ENCODE measurements at places on chromosomes 11 and 22.

- DNase-seq: no peak
Observed at GRCh38 chr11:16603890-16604793, 134.3 kb upstream of the C11orf58 start.

DNA sequence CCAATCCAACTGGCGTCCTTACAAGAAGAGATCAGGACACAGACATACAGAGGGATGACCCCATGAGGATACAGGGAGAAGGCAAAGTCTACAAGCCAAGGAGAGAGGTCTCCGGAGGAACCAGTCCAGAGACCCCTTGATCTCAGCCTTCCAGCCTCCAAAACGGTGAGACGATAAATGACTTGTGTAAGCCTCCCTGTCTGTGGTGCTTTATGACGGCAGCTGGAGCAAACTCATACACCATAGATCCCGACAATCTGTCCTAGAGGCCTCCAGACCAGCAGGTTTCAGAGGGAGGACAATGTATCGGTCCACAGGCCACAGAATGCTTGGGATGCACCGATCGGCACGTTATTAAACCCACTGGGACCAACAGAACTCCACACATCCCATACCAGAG lies 383.3 kb downstream of the SHANK2 start:
- DNase-seq: no peak

- no peak for DNase-seq
Observed at GRCh38 chr22:43550024-43550620, 138.3 kb downstream of the MPPED1 start.

DNA sequence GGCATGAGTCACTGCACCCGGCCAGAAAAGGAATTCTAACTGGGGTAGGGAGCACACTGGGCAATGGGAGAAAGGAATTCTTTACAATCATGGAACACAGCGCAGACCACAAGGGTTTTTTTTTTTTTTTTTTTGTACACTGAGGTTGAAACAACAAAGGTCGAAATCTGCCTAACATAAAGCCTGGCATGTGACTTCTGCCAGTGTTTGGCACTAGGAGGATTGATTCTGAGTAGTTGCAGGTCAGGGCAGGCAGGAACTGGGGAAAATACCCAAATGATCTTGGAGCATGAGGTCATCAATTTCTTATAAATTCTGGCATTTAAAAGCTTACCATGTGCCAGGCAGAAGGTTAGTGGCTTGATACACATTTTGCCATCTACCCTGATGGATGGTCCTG lies 202.0 kb upstream of the SNX19 start:
- DNase-seq: no peak

- no peak for DNase-seq
Observed at GRCh38 chr11:47964546-47964945, 15.8 kb upstream of the PTPRJ start.

- DNase-seq: no peak
Observed at GRCh38 chr11:117107701-117108590, 9.7 kb upstream of the SIK3 start.

GRCh38 chr11:57301711-57302423 lies 22.9 kb downstream of the TNKS1BP1 start:
- no peak for DNase-seq

DNA sequence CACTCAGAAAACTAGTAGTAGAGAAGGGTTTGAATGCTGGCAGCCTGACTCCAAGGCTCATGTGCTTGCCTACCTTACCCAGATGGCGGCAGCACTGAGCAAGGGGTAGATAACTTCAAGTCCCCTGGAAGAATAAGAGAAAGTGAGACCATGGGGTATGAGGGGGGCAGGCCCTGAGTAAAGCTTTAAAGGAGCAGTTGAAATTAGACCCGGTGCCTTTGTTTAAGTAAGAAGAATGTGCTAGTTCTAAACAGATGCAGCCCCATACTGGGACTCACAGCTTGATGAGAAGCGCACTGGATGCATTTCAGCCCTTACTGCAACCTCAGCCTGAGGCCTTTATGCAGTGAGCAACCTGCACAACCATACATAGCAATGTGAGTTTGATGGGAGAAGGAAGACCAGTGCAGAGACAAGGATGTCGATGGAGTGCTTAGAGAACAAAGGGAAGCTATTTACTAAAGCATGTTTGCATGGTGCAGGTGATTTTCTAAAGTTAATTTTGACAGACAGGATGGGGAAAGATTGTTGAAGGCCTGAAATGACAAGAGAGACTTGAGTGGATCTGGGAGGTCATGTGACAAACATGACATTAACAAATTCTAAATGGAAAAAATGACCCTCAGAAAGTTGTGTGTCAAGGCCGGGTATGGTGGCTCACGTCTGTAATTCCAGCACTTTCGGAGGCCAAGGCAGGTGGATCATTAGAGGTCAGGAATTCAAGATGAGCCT lies 27.1 kb upstream of the TMA7B start:
- no peak for DNase-seq

- peak; percentile 50 for DNase-seq
Observed at GRCh38 chr22:50729391-50730012, 8.5 kb upstream of the ACR start.

- DNase-seq: no peak
Observed at GRCh38 chr22:28630177-28630574, 49.5 kb downstream of the TTC28 start.

DNA sequence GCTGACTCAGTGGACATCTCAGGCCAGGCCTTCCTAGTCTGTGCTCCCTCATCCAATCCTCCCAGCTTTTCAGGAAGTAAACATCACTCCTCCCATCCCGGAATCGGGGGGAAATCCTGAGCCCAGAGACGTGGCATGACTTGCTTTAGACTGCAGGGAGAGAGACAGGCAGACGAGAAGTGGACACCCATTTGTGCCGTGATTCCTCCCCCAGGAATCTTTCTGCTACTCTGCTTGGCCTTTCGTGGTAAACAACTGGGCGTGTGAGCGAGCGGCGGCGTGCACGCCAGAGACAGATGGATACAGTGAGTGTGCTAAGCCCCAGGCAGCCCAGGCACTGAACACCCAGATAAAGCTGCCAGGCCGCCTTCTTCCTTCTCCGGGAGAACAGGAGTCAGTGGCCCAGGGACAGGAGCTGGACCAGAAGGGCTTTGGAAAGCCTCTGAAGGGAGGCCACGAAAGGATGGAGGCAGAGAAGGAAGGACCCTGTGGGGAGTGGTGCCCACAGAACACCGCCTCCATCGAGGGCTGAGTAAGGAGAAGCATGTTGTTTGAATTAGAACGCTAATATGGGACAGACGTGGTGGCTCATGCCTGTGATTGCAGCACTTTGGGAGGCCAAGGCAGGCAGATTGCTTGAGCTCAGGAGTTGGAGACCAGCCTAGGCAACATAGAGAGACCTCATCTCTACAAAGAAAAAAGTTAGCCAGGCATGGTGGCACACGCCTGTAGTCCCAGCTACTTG lies 53.0 kb upstream of the PRR5 start:
- no peak for DNase-seq

DNA sequence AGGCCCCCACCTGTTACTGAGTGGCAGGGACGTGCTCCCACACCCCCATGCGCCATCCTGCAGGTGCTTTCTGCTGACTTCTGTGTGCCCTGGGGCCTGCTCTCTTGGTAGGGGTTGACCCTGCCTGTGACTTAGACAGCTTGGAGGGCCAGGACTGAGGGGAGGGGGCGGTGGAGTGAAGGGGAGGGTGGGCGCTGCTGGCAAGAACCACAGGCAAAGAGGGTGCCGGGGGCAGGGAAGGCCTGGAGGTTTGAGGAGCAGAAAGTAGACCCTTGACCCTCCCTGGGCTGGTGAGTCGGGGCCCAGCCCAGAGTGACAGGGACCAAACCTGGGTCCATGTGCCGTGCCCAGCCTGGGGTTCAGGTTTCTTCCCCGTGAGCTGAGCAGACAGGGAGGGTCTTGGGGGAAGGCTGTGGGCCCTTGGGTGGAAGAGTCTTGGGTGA lies 17.8 kb downstream of the KCNQ1 start:
- DNase-seq: no peak

DNA sequence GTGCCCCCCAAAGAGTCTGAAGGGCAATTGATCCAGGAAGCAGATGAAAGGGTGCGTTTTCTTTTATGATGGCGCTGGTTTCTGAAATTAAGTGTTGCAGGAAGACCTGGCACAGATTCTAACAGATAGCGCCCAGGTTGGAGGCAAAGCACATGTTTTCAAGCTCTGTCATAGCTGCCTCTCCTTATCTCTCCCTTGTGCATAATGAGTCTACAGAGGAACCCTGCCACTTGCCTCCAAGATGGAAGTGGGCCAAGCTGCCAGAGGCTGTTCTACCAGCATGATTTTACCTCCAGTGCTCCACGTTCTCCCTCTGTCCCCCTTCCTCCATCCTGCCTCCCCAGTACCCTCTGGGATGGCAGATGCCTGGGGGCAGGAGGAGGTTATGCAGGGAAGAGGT lies 30.0 kb upstream of the TLCD5 start:
- no peak for DNase-seq

GRCh38 chr11:86140334-86140990 lies 71.6 kb upstream of the PICALM start:
- DNase-seq: no peak

- no peak for DNase-seq
Observed at GRCh38 chr11:114482114-114482513, 42.8 kb downstream of the REXO2 start.

DNA sequence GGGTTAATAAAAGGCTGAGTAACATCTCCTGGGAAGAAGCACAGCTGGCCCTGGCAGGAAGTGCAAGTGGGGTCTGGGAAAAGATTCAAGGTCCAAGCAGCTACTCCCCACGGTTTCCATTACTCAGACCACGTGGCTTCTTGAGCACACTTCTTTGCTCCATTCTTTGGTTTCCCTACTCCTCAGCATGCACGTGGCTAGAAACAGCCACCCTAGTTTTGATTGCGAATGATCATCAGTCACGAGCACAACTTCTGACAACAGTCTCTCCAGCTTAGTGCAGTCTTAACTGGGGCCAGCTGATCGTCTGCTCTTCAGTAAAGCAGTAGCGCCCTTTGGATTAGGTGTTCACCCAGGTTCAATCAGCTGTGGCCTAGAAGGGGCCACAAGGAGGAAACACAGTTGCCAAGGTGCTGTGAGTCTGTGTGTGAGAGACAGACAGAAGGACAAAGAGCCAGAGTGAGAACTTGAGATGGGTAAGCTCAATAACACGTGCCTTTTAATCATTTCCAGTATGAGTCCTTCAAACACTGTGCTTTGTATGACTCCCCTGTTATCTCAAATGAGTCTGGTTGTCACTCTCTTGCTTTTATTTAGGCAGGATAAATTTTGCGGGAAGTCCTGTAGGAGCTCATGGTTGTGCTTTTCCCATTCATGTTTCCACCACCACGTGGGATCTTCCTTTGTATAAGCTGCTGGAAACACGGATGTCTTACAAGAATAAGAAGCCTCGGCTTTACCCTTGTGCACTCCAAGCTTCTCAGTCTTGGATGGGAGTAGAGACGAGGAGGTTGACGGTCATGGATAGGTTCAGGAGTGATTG lies 901 bp upstream of the PARVA start:
- DNase-seq: no peak

DNA sequence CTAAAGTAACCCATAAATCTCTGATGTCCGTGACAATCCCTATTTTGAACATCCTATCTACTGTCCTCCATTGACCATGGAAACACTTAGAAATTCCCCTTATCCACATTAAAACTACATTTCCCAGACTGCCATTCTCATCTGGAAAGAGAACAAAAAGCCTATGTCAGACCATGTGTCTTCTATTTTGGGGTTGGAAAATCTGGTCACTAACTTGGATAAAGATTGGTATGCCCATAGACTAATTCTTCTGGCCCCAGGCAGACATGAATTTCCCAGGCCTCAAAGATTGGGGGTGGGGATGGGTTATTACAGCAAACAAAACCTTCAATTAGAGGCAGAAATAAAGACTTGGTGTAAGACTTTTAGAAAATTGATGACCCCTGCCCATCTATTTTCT lies 30.9 kb upstream of the CREB3L1 start:
- DNase-seq: no peak

DNA sequence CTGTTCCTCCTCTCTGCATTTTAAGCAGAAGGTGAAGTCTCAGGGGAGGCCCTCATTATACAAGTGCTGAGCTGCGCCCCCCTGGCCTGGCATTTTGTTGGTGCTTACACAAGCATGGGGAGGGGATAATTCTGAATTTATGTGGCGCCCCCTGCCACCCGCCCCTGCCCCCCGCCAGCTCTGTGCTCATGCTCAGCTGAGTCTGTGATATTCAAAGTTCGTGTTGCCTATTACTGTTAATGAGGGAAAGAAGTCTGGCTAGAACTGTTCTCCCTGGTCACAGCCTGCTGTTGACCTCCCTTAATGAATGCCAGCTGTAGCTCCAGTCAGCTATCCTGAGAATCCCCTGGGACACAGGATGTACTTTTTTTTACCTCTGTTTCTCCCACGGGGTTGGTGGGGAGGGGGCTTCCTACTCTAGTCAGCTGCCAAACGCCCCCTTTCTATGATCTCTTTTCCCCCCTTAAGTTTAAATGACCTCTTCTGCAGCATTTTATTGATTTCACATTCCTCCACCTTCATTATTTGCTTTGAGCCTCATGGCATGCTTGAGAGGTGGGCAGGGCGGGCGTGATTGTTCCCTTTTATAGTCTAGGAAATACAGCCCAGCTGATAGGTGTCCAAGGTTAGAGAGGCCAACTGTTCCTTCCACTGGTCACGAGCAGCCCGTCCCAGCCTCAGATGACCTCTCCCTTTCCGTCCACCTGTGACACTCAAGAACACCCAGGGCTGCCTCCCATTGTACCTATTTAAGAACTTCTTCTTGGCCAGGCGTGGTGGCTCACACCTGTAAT lies 12.2 kb downstream of the USP2 start:
- DNase-seq: no peak

DNA sequence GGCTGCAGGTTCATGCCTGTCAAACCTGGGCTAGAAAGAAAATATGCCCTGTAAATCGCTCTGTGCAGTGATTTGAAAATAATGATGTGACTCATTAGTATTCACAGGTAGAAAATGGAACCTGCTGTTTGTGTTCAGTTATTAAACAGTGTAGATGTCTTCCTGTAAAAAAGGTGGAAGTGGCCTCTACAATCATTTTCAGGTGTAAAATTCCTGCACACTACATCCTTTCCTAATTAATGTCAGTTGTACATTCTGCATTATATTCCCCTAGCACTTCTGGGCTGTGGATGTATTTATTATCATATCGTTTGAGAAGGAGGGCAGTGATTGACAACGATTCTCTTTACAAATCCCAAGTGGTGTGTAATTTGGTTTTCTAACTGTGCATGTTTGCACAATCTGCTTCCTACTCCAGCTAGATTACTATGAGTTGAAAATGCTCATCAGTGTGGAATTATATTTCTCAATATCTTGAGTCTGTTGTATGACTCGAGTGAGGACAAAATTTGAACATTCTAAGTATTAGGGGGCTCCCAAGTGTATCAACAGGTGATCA lies 454.0 kb upstream of the DDI1 start:
- DNase-seq: no peak

GRCh38 chr11:70540196-70540595 lies 141.9 kb downstream of the CTTN start:
- DNase-seq: no peak

DNA sequence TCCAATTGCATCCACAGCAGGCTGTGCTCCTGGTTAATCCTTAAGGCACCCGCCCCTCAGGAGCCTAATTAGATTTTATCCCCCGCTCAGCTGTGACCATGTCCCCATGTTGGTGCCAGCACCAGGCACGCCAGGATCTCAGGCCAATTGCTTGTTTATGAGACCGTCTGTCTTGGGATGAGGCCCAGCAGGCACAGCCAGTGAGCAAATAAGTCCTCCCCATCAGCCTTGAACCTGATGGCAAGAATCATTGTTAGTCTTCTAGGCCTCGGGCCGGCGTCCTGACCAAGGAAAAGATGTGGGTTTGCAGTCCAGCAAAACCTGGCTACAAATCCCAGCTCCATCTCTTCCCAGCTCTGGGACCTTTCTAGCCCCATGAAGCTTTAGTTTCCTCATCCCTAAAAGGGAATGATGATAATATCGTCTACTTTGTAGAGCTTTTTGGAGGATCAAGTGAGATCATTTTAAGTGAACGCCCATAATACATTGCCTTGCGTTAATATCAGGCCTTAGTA lies 57.3 kb downstream of the TP53I11 start:
- no peak for DNase-seq

All from GM12891 (cell line).